Right forelimb (tissue), 1 donor: ENCODE measurements at places on chromosomes 11 and 22.

DNA sequence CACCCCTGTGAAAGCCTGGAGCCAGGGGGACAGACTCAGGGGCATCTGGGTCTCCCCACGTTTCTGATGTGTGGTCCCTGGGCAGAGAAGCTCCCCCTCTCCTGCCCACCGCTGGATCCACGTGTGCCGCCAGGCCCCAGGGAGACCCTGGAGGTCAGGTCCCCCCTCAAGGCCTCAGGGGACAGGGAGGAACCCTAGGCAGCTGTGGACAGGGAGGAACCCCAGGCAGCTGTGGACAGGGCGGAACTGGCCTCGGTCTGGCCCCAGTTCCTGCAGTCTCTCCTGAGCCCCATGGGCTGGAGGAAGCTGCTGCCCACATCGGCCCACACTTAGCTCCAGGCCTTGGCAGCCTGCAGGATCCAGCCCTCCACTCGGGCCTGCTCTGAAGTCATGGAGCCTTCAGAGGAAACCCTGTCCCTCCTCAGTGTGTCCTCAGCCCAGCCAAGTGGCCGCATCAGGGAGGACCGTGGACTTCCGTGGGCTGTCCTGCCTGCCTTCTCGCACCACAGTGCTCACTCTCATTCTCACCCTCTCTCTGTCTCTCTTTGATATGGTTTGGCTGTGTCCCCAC lies 127.7 kb downstream of the BRD1 start:
- no peak for DNase-seq

DNA sequence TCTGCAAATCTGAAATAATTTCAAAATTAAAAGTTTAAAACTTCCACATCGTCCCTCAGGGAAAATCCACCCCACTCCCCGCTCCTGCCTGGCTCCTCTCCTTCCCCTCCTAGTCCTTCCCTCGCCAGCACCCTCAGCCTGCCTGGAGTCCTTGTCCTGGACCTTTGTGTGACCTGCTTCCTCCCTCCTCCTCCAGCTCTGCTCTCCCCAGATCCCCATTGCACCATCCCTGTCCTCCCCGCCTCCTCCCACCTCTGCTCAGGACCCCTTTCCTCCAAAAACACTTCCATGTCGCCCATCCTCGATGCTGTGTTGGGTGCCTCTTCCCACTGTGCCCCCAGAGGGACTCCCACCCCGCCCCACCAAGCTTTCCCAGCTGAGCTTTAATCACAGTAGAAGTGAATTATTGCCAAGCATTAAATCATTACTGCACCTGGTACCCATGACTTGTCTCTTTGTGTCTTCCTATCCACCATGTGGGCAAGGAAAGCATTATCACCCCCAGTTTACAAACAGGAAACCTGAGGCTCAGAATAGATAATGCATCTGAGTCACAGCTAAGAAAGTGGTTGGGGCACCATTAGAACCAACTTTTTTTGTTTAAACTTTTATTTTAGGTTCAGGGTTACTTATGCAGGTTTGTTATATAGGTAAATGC lies 2.4 kb upstream of the ZP1 start:
- DNase-seq: no peak

DNA sequence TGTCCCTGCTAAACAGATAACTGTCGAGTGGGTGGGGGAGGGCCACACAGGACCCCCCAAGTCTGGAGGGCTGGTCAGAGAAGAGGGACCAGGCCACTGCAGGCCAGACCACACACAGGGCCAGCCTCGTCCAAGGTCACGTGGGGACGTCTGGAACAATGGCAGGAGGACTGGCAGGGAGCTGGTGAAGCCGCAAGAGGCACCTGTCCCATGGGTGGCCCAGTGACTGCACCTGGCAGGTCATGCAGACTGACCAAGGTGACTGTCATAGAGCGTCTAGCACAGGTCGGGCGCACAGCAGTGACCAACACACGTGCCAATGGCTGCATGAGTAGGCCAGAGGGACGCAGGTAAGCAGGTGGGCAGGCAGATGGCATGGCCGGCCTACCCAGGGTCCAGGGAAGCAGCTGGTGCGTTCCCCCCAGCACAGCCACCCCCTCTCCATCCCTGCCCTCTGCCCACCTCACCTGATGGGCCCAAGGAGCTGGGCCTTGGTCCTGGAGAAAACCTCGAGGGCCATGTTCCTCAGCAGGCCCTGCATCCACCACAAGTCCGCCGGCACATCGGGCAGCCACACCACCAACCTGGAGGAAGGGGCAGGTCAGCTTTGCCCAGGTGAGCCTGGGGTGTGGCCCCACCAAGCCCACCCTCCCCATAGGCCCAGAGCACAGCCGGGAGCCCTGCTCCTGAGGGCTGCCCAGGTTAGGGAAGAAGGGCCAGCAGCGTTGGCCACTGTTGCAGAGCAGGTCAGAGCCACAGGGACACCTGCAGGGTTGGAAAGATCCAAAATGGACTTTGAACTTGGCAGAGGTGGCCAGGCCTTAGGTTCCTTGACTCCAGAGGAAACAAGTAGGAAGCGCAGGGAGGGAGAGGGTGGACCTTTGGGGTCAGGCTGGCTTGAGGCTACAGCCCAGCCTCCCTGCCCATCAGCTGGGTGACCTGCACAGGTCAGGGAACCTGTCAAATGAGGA lies 10.4 kb downstream of the PNPLA5 start:
- DNase-seq: peak; percentile 17

- DNase-seq: no peak
Observed at GRCh38 chr11:31477528-31478222, 31.7 kb downstream of the IMMP1L start.
